ENCODE measurements at places on chromosomes 6 and 20. TPM values are rescaled to one million over a fixed set of nuclear protein-coding genes. Genes with fewer than 3 reads are reported as not detected.

Gene PPP1R3G
- total RNA-seq = not detected

DNA sequence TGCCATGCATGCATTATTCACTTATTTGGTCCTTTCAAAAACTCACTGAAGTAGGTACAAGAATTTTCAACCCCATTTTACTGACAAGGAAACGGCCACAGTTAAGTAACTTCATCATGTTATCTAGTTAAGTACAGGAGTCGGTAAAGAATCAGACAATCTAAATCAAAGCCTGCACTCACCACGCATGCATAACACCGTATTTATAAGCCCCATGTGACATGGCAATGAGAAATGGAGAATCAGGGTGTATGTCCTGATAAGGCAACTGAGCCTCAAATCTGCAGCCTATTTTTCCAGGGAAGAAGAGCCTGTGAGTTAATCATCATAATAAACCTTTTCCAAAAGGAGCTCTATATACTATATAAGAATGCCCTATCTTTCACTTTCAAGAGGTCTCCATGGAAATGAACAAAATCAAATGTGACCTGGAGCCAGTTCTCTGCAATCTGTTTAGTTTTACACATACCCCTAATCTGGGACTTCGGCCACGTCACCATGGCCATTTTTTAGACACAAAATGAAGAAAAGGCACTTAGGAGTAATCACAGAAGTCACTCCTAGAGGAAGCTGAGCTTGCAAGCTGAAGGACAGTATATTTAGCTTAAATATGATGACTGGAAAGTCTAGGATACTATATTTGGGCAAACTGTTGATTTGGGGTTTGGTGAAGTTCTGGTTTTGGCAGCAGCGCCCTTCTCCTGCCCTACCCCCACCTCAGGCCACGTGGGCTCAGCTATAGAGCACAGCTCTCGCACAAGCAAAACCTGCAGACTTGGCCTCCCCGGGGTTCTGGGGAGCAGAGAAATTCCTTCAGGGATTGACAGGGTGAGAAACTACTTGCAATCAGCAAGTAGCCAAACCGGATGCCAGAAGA, 19.2 kb downstream of the TRAM2 start:
- no peak overlapping the region for H3K27ac ChIP-seq
- H3K4me3 ChIP-seq = no peak overlapping the region
- no peaks in the 10 kb centered on the region for H3K4me1 ChIP-seq
- H3K36me3 ChIP-seq = no peaks in the 10 kb centered on the region
- DNase-seq = no peak

Gene NKX2-4
- total RNA-seq = not detected

DNA sequence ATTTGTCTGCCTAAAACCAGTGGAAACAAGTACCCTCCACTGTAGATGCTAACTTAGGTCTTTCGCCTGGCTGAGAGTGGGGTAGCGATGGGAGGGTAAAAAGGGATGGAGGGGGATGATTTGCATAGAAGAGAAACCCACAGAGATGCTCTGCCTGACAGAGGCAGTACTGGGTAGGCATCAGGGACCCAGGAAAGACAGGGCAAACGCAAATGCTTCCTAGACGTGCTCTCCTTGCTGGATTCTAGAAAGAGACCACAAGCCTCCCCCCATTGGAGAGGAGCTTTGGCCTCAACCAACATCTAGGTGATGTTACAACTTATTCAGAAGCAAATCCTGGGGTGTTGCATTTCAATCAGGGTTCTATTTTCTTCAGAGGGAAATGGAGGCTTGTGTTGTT, 3.2 kb downstream of the OLIG3 start:
- peaks cover 63% of the 10 kb centered on the region for H3K4me1 ChIP-seq
- no peaks in the 10 kb centered on the region for H3K36me3 ChIP-seq
- H3K27ac ChIP-seq = no peak overlapping the region
- no peak overlapping the region for H3K4me3 ChIP-seq
- H3K27me3 ChIP-seq = peaks cover 85% of the 10 kb centered on the region
- DNase-seq = no peak

GRCh38 chr6:29631209-29631810, 1.7 kb downstream of the GABBR1 start:
- peaks cover 50% of the 10 kb centered on the region for H3K4me1 ChIP-seq
- H3K36me3 ChIP-seq = no peaks in the 10 kb centered on the region
- no peak for DNase-seq
- no peaks in the 10 kb centered on the region for H3K27me3 ChIP-seq
- H3K27ac ChIP-seq = no peak overlapping the region

Gene EGFL8
- 16.6 TPM for total RNA-seq

- DNase-seq = peak; percentile 43
- H3K27ac ChIP-seq = peak overlapping the region; percentile 88
- peak overlapping the region; percentile 81 for H3K4me3 ChIP-seq
- no peaks in the 10 kb centered on the region for H3K27me3 ChIP-seq
- H3K4me1 ChIP-seq = peaks cover 40% of the 10 kb centered on the region
These were observed 707 bp downstream of the MAN1A1 start for GRCh38 chr6:119348748-119349360.

Gene ELOVL4
- total RNA-seq = 3.0 TPM

- no peak overlapping the region for H3K27ac ChIP-seq
- H3K4me1 ChIP-seq = peaks cover 31% of the 10 kb centered on the region
- no peaks in the 10 kb centered on the region for H3K27me3 ChIP-seq
These were observed 6.3 kb downstream of the SDCBP2 start for GRCh38 chr20:1322511-1323245.

Gene LST1
- total RNA-seq = 13.6 TPM

Gene MUCL3
- total RNA-seq = not detected

DNA sequence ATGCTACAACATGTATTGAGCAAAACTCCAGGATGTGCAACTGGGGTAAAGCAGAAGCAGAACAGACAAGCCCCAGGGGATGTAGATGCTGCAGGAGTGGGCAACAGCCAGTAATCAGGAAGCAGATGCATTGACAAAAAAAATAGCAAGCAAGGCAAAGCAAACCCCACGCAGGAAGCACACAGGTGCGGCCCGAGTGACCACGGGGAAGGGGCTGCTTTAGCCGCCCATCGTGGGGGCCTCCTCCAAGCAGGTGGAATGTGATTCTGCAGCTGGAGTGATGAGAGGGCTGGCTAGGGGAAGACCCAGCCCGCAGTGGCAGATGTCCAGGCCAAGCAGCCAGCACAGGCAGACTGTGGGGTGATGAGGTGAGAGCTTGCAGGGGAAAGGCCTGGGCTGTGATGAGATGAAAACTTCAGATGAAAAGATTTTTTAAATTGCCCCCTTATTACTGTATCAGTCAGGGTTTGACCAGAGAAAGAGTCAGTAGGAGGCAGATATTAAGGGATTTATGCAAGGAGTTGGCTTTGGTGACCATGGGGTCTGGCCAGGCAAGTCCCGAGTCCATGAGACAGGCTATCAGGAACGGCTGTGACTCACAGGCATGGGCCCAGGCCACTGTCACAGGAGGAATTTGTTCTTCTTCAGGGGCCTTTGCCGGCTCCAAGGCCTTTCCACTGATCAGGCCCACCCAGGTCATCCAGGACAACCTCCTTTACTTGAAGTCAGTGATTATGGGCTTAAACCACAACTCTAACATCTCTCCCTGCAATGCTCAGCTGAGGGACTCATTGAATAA, 207.6 kb downstream of the ANKRD60 start:
- no peaks in the 10 kb centered on the region for H3K4me1 ChIP-seq
- H3K27ac ChIP-seq = no peak overlapping the region
- no peaks in the 10 kb centered on the region for H3K27me3 ChIP-seq
- no peak overlapping the region for H3K4me3 ChIP-seq

Gene OR2H1
- total RNA-seq = not detected

- H3K36me3 ChIP-seq = no peaks in the 10 kb centered on the region
- H3K27me3 ChIP-seq = no peaks in the 10 kb centered on the region
- H3K4me1 ChIP-seq = peaks cover 11% of the 10 kb centered on the region
These were observed 1.6 kb downstream of the PXDC1 start for GRCh38 chr6:3749977-3750316.

Gene IMPG1
- total RNA-seq = not detected

DNA sequence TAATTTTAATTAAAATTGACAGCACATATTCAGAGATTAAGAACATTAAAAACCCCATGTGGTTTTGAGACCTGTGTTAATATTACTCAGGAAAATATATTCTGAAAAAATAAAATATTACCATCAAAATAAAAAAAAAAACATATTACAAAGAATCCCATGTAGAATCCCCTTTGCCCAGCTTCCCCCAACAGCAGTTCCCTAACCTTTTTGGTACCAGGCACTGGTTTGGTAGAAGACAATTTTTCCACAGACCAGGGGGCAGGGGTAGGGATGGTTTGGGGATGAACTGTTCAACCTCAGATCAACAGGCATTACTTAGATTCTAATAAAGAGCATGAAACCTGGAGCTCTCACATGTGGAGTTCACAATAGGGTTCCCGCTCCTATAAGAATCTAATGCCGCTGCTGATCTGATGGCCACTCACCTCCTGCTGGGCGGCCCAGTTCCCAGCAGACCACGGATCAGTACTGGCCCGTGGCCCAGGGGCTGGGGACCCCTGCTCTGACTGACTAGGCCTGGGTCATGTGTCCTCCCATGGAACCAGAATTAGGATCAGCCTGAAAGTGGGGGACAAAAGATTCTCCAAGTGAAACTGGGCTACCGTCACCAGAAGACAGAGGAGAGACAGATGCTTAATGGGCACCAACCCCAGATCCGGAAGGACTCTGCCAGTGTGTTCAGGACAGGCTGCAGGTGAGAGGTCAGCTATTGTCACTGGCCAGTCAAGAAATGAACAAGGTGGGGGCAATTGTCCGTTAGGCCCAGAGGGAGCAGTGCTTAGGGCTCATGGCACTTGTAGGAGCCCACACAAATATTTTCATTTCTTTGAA, 235.5 kb downstream of the PREX1 start:
- DNase-seq = no peak
- no peak overlapping the region for H3K4me3 ChIP-seq
- no peaks in the 10 kb centered on the region for H3K4me1 ChIP-seq
- no peak overlapping the region for H3K27ac ChIP-seq

DNA sequence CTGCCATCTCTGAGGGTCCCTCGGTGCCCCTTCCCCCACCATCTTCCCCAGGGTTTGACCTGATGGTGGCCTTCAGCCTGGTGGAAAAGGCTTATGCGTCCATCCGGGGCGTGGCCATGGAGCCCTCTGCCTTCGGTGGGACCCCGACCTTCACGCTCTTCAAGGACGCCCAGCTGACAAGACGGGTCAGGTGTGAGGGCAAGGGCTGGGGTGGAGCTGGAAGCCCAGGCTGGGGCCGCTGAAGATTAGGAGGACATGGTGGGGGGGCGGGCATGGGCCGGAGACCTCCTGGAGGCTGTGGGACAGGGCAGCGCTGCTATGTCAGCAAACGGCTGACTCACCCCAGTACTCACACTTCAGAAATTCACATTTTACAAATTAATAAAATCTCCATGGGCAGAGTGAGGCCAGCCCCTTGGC, 23.5 kb downstream of the COL20A1 start:
- no peaks in the 10 kb centered on the region for H3K4me1 ChIP-seq
- no peaks in the 10 kb centered on the region for H3K36me3 ChIP-seq

DNA sequence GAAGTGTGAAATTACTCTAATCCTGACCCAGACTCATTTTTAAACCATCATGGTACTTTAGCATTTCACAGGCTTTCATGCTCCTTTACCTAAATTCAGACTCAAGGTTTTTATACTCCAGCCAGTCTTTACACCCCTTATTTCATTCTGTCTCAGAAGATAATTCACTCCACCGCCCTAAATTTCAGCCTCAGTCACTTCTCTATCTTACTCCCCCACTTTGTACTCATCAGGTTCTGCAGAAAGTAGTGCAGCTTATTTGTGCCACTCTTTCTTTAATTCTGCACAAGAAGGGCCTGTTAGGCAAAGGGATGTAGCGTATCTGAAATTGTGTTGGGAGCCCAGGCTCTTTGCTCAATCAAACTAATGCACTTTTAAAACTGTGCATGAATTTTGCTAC, 205.5 kb downstream of the ARHGAP18 start:
- no peaks in the 10 kb centered on the region for H3K36me3 ChIP-seq
- no peak overlapping the region for H3K4me3 ChIP-seq
- H3K27ac ChIP-seq = no peak overlapping the region
- H3K27me3 ChIP-seq = no peaks in the 10 kb centered on the region

DNA sequence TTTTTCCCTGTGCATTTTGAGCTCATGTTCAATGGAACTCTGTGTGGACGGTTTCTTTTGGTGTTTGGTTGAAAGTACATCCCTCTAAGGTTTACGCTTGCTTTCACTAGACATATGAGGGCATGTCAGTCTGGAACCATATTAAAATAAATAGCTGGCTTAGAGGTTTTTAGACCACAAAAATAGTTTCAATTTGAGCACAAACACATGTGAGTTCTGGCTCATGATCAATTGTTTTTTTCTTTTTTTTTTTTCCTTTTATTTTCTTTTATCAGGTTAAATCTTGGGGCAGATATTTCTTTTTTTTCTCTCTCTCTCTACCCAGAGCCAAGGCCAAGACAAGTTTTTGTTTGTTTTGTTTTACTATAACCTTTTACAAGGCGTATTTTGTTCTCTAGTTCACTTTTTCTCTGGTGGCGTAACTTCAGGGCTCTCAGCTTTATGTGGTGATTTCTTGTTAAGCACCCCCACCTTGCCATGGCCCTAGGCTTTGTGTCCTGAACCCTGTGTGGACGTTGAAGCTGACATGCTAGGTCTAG, 92.9 kb downstream of the SHLD1 start:
- no peak overlapping the region for H3K4me3 ChIP-seq
- peak; percentile 45 for DNase-seq
- no peaks in the 10 kb centered on the region for H3K27me3 ChIP-seq
- H3K27ac ChIP-seq = peak overlapping the region; percentile 62
- no peaks in the 10 kb centered on the region for H3K36me3 ChIP-seq

- no peak overlapping the region for H3K27ac ChIP-seq
- no peak for DNase-seq
- H3K36me3 ChIP-seq = peaks cover 1% of the 10 kb centered on the region
- H3K27me3 ChIP-seq = no peaks in the 10 kb centered on the region
- H3K4me3 ChIP-seq = no peak overlapping the region
These were observed 124.5 kb upstream of the SAMD5 start for GRCh38 chr6:147384029-147384428.

Gene CNR1
- total RNA-seq = not detected

- DNase-seq = no peak
- no peaks in the 10 kb centered on the region for H3K27me3 ChIP-seq
- no peaks in the 10 kb centered on the region for H3K36me3 ChIP-seq
- H3K4me3 ChIP-seq = no peak overlapping the region
- H3K27ac ChIP-seq = no peak overlapping the region
- no peaks in the 10 kb centered on the region for H3K4me1 ChIP-seq
These were observed 100.4 kb downstream of the CD83 start for GRCh38 chr6:14217728-14218518.

Measured in CD4-positive, alpha-beta memory T cell (primary cell).